ENCODE measurements at places on chromosomes 7 and 10. TPM values are rescaled to one million over a fixed set of nuclear protein-coding genes. Genes with fewer than 3 reads are reported as not detected.

Gene SEMA4G
- total RNA-seq = 0.53 TPM

Gene OR2A1
- not detected for total RNA-seq

Gene DGKI
- 18.2 TPM for total RNA-seq

Gene WDR86
- 1.0 TPM for total RNA-seq

Gene FERD3L
- not detected for total RNA-seq

Gene CACNA2D1
- not detected for total RNA-seq

Gene TMEM270
- not detected for total RNA-seq

Gene ITIH5
- not detected for total RNA-seq

Gene AKR1C1
- 0.60 TPM for total RNA-seq

Gene TRIM50
- not detected for total RNA-seq

Gene CPVL
- 0.51 TPM for total RNA-seq

Gene HOXA13
- total RNA-seq = not detected

Gene SPDYE2B
- total RNA-seq = not detected

Gene UBTD1
- total RNA-seq = 3.7 TPM

Gene NUTM2B
- 0.70 TPM for total RNA-seq

DNA sequence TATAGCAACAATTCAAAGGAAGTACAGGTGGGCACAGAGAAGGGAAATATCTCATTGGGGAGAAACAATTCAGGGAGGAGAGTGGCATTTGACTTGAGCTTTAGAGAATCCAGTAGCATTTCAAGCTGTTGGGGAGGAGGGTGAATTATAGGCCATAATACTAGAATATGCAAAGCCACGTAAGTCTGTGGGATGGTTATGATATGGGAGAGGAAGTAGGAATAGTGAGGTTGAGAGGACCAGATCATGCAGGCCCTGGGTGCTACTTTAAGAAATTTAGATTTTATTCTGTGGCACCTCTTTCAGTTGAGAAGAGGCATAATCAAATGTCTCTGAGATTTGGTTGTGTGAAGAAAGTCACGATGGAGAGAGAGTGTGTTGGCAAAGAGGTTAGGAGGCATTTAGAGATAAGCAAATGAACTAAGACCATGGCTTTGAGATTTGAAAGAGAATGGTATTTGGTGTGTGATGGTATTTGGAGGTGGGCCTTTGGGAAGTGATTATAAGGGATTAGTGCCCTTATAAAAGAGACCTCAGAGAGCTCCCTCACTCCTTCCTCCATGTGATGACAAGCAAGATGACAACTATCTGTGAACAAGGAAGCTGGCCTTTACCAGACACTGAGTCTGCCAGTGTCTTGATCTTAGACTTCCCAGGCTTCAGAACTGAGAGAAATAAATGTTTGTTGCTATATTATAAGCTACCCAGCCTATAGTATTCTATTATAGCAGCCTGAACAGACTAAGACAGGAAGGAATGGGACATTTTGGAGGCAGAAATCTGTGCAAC is 15.1 kb downstream of the ADD3 start:
- no peak for DNase-seq

- DNase-seq = no peak
These were observed 129.4 kb downstream of the SLC16A9 start for GRCh38 chr10:59580026-59580863.

- DNase-seq = no peak
These were observed 81.6 kb upstream of the LRRC4 start for GRCh38 chr7:128112781-128113221.

DNA sequence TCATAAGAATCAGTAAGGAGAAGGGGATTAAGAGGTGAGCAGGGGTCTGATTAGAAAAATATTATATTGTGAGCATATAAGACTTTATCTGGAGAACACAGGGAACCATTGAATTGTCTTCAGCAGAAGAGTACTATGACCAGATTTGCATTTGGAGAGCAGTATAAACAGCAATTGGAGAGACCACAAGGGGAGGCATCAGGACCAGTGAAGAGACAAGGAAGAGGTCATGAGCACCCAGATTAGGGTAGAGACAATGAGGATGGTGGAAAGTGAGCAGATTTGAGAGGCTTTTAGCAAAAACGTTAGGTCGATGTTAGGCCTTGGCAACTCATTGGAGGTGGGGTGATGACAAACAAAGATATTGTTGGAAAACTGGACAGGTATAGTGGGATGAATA is 13.0 kb upstream of the SMIM30 start:
- DNase-seq = no peak

DNA sequence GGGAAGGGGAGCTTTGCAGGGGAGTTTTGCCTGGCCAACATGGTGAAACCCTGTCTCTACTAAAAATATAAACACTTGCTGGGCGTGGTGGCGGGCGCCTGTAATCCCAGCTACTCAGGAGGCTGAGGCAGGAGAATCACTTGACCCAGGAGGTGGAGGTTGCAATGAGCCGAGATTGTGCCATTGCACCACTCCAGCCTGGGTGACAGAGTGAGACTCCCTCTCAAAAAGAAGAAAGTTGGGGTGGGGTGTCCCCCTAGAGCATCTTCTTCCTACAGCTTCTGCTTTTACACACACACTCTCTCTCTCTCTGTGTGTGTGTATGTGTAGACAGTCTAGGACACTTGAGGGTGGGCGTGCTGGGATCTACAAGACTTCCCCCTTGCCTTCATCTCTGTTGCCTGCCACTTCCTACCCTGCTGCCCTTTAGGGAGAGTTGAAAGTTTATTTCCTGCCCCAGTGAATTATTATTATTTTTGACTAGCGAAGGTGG is 21.7 kb downstream of the PLAU start:
- no peak for DNase-seq

DNA sequence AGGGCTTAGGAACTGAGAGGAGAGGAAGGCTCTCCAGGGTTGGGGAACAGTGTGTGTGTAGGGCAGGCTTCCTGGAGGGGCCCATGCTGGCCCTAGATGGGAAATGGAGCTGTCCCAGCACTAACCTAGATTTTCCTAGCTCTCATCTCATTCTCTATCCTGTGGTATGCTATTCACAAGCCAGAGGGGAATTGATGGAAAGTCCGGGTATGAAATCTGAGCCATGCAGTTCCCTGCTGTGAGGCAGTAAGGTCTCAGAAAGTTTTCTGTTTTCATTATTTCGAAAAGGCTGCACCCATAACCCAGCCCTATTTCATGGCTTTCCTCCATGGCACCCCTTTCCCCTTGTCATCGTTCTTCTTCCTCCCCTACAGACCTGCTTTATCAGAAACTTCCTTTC is 220.3 kb downstream of the RPS24 start:
- DNase-seq = no peak

GRCh38 chr7:909358-910329 is 33.3 kb downstream of the GET4 start:
- no peak for DNase-seq

DNA sequence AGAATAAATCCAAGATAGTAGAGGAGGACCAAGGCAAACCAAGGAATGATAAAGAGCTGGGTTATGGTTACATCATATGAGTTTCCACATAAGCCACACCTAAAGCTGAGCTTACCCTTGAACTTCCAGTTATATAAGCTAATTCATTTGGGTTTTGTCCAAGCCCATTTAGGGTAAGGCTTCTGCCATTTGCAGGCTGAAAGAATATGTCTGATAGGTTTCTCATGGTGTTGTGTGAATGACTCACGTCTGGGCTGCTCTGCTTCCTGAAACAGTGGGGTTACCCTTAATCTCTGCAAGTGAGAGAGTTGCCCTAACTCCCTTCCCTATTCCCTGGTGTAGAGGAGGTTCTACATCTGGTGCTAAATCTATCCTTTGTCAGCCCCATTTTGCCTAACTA is 60.8 kb downstream of the PTTG1IP2 start:
- DNase-seq = no peak

GRCh38 chr7:20358762-20359282 is 28.1 kb downstream of the ITGB8 start:
- DNase-seq = no peak

DNA sequence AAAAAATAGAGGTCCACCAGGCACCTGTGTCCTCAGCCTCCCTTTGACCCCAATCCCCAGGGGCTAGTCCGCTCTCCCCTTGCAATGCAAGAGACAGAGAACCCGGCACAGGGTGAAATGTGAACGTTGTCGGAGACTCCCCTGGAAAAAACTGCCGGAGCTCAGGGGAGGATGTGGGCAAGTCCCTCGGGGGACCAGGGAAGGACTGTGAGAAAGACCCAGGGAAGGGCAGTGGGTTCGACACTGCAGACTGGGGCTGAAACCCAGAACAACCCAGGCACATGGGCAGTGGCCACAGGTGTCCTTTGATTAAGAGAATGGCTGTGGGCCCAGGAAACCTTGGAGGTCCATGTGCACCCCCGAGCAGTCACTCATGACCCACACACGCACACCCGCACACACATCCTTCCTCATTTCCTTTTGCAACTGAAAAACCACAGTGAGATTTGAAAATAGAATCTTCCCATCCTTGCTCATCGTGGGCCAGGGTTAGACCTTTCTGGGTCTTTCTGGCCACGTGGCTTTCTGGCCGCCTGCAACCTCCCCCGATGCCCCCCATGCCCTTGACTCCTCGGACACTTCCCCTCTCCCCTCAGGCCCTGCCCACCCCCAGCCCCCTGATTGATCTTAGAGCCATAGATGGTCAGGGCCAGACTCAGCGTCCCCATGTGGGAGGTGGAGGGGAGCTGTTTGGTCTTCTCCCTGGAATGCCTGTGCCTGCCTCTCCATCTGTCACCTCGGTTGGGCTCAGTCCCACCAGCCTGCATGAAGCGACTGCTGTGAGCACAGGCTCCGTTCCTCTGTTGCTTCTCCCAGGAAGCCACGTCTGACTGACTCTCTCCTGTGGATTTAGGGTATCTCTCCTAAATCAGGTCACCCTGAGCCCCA is 7.9 kb downstream of the LAT2 start:
- DNase-seq = no peak

GRCh38 chr7:150461520-150461919 is 11.1 kb downstream of the GIMAP8 start:
- no peak for DNase-seq

GRCh38 chr10:96513305-96513697 is 425 bp downstream of the TLL2 start:
- peak; percentile 69 for DNase-seq

DNA sequence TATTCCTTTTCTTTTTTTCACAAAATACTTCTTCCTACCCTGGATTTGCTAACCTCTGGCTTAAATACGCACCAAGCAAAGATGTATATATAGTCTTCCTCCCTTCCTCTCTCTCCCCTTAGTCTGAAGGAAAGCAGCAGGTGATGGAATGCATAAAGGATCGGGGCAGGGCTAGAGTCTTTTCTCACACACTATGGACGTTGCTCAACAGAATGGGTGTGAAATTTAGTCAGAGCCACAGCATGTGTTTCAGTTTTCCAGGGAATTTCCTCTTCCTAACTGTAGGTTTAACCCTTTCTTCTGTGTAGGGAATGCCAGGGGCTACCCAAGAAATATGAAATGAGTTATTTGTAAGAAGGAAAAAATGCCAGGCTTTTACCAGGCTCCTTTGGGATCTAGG is 71.4 kb upstream of the NFKB2 start:
- no peak for DNase-seq

GRCh38 chr7:22351878-22352277 is 5.1 kb downstream of the RAPGEF5 start:
- no peak for DNase-seq

DNA sequence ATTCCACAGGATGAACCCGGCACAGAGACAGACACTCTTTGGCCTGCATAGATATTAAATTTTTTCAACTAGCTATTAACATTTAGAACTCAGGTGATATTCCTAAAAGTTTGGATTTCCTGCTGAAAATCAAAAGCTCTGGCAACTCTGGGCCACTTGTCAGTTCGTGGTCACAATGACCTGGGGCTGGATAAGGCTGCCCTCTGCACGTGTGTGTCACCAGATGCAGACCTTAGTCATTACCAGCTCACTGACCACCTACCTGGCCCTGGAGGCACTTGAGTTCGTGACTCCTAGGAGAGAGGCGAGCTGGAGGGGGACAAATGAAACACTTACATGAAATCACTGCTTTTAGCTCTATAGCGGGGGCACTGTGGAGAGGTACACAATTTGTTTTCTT is 126.5 kb downstream of the HIPK2 start:
- no peak for DNase-seq

DNA sequence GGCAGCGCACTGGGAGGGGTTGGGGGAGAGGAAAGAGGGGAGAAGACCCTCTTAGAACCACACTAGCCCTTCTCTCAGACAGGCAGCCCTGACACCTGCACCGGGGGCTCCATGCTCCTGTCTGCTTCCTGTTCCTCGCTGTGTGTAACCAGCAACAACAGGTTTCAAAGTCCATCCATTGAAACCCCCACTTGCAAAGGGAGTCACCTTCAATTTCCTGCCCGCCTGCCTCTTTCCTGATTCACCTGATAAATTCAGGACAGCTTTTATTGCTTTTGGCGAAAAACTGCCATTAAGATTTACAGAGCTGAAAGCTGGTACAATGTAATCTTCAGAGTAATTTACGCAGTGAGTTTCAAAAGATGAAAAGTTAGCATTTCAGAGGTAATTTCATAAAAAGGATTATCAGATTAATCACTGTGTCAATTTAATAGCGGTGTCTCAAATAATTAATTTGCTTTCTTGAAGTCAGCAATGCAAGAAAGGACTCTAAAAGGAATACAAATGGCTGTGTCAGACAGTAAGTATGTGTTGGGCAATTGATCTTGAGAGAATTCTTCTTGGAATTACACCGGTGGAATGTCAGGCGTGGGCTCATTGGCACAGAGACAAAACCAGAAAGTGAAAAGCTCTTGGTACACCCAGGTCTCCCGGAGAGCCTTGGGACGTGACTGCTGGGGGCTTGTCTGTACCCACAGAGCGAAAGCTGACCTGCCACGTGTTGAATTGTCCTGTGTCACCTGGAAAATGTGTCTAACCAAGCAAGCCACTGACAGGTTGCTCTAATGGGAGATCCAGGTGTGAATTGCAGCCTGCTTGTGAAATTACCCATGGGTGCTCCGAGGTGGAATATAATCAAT is 60.7 kb downstream of the TMEM209 start:
- DNase-seq = no peak

GRCh38 chr7:67696878-67697277 is 700.2 kb downstream of the TYW1 start:
- DNase-seq = no peak

DNA sequence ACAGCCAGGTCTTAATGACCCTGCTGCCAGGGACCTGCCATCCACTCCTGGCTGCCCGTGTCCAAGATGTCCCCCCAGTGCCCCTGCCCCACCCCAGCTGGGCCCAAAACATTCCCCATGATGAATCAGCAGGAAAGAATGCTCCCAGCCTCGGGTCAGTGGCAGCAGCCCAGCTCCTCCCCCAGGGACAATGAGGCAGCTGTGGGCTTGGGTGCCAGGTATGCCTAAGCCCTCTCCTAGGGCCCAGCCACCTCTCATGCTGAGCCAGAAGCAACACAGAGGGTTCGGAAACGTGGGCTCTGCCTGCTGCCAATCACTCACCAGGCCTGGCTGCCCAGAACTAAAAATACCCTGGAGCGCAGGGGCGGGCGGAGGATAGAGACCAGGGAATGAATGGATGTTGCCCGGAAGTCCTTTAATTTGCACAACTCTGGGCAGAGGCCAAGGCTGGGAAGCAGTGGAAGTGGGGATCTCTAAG is 1.5 kb upstream of the LOXL4 start:
- DNase-seq = no peak

DNA sequence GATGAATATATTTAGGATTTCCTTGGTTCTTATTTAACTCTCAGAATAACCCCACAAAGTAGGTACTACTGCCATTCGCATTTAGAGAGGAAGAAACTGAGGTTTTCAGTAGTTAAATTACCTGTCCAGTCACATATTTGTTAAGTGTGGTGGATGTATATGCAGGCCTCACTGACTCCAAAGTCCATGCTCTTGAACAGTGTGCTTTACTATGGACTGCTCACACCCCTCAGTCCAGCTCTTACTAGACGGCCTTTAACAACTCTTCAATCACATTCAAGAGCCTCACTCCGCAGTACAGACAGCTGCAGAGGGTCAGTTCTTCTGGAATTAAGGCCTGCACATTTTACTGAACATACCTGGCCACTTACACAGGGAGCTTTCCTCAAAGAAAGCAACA is 36.2 kb downstream of the ZNF248 start:
- DNase-seq = no peak

Measured in activated T-cell treated with anti-CD3 and anti-CD28 coated beads, Interleukin-2, amount 50 U/mL, for 72 hours (primary cell).